ENCODE measurements at places on chromosomes 16 and 17.
A peak's percentile ranks its signal among the peaks of the same experiment; 100 is the strongest.

DNA sequence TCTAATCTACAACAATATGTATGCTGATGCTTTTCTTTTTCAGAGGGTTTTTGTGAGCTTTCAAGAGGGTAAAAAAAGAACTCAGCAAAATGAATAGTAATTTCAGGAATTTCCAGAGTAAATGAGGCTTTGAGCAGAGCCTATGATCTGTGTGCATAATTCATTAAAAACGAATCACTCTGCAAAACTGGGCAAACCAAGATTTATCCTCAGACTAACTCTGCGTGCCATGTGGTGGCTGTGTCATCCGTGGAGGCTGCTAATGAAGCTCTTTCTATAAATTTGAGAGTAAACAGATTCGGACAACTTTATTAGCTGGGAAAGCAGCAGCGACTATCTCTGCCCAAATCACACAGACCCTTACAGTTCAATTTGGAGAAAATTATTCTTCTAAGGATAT, 83.8 kb downstream of the FOXL1 start:
- no peak for DNase-seq

GRCh38 chr17:20022701-20023100, 13.5 kb downstream of the SPECC1 start:
- no peak for DNase-seq

GRCh38 chr17:14373614-14374259, 72.9 kb downstream of the HS3ST3B1 start:
- peak; percentile 10 for DNase-seq

GRCh38 chr17:70955441-70955840, 786.1 kb downstream of the KCNJ2 start:
- no peak for DNase-seq

DNA sequence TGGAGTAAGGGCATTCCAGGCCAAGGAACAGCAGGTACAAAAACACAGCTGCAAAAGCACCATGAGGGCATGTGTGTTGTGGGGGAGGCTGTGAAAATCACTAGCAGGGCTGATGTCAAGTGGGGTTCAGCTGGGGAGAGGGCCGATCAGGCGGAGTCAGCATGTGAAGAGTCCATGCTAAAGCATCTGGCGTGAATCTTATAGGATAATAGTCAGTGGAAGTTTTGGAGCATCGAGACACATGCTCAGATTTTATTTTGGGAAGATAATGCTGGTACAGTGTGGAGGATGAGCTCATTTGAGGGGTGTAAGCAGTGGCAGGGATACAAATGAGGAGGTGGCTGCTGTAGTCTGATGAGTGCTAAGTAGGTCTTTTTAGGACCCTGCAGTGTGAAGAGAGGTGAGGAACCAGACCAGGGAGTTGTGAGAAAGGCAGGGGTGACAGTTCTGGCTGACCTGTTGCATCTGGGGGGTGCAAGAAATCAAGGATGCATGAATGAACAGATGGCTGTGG, 30.3 kb downstream of the MMD start:
- DNase-seq = no peak

DNA sequence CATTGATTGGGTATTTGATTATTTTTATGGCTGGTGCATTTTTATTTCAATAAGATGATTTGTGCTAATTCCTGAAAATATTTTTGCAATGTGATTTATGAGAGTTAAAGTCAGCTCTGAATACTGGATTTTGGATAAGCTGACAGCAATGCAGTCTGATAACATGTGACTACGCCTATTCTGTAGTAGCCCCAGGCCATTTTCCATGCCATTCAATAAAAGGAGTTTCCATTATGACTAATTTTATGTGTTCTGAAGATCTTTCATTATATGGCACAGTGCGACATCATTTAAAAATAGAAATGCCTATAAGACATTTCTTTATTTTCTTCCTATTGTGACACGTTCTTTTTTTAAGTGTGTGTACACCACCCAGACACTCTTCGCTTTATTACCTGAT, 46.3 kb downstream of the KCNJ2 start:
- no peak for DNase-seq

GRCh38 chr16:27323781-27324561, 10.2 kb downstream of the IL4R start:
- no peak for DNase-seq

- peak; percentile 66 for DNase-seq
These were observed 18.3 kb downstream of the CIITA start for GRCh38 chr16:10895053-10895946.

DNA sequence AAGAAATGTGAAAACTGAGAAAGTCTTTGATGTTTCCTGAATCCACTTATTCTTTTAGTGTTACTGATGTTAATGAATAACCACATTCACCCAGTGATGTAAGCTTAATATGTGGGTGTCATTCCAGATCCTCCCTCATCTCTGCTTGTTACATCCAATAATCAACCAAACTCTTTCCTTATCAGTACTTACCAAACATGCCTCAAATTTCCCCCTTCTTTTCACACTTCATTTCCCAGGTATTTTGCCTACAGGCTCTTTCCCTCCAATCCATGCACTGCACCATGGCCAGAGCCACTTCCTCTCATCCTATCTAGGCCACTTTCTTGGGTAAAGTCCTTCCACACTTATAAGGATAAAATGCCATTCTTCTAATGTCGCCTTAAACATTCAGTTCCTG, 451.5 kb downstream of the NPIPA7 start:
- no peak for DNase-seq

DNA sequence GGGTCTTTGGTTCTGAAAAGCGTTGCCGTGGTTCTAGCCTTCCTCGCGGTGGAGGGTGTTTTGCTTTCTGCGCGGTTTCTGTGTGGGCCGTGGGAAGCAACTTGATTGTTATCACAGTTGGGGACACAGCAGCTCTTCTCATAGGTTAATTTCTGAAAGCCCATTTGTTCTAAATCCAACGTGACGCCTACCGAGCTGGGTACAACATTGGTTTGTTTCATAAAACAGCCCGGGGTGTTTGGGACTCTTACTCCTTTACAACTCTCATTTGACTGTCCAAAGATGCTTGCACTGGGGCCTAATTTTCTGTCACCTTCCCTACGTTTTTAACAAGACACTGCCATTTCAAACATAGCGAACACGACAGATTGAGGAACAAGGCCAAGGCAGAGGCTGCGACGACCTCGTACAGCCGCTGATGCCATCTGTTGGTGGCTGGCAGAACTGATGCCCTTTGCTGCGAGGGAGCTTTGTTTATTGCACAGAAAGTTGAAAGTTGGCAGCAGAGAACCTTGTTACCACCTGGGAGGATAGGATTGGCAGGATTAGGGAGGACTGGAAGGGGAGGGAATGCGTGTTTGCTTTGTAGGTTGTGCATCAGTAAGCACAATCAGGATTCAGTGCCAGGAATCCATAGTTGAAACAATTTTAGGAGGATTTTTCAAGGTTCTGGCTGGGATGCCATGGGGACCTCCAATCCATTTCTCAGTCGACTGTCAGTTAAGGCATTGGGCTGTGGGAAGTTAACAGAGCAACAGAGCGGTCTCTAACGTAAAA, 98.3 kb downstream of the PITPNC1 start:
- peak; percentile 87 for DNase-seq

GRCh38 chr17:36184023-36184765, 7.8 kb upstream of the TBC1D3B start:
- peak; percentile 32 for DNase-seq

DNA sequence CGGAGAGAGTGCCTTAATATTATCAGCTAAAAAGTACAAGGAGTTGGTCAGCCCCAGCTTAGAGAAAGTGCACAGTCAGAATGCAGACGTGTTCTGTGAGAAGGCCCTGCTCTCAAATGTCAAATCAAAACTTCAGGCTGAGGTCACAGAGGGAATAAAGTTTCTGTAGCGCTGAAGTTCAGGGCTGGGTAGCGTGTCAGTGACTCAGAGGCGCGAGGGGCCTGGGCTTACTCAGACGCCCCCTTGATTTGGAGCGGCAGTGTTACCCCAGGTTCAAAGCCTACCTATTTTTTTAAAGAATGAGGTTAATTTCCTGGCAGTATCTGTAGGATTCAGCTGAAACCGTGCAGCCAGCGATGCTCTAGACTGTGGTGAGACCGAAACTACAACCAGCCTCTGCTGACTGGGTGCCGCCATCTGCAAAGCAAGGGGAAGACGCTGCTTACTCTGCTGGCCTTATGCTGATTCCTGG, 4.8 kb downstream of the CIAO3 start:
- no peak for DNase-seq

DNA sequence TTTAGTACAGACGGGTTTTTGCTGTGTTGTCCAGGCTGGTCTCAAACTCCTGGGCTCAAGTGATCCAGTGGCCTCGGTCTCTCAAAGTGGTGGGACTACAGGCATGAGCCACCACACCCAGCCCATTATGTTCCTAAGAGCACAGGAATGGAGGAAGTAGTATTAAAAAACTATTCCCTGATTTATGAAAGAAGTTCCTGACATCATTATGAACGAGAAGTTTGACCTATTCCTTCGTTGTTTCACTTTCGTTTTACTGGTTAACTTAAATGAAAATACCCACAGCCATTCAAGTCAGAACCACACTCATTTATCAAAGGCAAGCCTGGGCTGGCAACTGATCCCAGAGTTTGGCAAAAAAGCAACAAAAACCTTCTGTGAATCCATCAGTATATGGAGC, 13.5 kb upstream of the CBX4 start:
- peak; percentile 18 for DNase-seq

DNA sequence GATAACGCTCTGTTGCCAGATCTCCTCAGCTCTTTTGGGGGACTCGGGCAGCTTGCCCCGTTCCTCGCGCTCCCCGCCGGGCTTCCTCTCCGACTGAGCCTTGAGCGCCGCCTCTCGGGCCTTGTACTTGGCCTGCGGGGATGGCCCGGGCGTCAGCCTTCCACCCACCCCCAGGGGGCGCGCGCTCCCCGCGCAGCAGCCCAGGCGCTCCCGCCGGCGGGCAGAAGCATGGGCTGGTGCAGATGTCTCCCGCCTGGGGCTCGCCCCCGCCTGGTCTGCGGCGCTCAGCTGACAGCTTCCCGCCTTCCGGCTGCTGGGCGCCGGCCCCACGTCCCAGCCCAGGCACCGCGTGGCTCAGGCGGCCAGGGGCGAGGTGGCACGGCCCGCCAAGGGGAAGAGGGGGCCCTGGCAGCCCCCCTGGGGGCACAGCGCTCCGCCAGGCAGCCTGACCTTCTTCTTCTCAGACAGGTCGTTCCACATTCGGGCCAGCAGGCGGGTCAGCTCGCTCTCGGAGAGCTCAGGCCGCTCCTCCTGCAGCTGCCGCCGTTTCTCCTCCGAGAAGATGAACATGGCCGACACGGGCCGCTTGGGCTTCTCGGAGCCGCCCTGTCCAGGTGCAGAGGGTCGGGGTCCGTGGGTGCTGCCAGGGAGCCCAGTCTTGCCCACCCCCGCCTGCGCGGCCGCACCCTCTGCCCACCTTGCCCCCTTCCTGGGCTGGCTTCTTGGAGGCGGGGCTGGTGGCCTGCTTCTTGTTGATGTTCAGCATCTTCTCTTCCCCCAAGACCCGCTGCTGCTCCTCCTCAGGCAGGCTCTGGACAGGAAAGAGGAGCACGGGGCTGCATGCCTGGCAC, 8.9 kb downstream of the UBTF start:
- peak; percentile 95 for DNase-seq

DNA sequence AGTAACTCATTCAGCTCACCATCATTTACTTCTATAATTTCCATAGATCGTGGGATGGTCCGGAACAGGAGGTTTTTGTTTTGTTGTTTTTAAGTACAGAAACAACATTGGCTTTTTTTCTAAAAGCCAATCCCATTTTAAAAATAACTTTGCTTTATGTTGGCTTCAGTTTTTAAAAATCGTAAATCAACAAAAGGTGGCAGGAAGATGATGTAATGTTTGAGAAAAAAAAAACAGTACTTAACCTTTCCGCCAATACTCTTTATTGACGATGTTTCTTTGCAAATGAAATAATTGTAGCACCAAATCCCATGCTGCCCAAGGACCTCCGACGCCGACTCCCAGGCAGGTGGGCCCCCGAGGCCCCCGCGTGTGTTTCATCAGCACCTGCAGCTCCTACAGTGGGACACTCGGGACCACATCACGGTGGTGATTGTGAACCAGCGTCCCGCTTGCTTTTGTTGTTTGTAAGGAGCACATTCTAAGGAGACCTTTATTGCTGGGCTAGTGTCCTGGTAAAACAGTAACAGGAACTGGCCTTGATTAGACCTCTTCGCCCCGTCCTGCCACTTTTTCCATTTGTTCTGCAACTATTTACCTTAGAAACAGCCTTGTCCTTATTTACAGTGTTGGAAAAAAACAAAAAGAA, 140.2 kb upstream of the CHMP6 start:
- DNase-seq = no peak

GRCh38 chr16:30741461-30741914, 6.7 kb upstream of the PHKG2 start:
- DNase-seq = no peak

DNA sequence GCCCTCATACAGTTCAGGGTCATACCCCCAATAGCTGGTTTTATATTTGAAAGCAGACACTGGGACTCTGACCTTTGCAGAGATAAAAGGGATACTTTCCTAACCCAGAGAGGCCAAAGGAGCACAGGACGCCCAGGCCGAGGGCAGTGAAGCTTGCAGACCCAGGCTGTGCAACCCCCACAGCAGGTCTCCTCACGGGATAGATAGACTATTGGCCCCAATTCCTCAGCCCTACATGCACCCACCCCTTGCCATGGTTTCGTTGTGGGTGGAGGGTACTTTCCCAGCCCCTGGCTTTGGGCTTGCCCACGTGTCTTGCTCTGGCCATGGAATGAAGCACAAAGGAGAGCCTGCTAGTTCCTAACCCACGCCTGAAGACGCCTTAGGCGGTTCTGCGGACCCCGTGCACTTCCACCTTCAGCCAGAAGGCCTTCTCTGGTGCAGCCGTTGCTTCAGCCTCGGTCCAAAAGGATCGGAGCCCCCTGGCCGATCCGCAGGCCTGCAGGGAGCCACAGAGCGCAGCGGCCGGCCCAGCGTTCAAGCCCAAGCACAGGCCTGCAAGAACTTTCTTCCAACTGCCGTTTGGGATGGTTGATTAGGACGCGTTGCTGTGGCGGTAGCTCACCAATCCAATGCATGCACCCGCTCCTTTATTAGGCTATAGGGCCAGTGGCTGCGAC, 9.8 kb upstream of the BRCA1 start:
- no peak for DNase-seq

DNA sequence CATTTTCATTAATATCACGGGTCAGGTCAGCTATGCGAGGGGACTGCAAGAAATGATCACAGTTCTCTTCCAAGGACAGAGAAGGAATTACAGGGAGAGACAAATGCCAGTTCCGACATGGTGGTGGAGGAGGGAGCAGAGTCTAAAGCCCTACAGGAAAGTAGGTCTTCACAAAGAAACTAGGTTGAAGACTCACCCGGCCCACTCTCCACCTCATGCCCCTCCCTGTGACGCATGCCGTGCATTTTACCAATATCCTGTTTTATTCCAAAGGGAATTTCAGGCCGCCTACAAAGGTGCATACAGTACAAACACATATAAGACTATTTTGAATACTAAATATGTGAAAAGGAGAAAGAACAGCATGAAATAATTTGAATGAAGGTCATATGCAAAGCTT, 56.8 kb downstream of the CDH11 start:
- no peak for DNase-seq

GRCh38 chr17:64455993-64456885, 7.3 kb downstream of the MILR1 start:
- peak; percentile 40 for DNase-seq

- no peak for DNase-seq
These were observed 15.9 kb downstream of the CDH5 start for GRCh38 chr16:66382171-66382965.
